8988T (cell line): ENCODE measurements at places on chromosomes 16 and 17.

DNA sequence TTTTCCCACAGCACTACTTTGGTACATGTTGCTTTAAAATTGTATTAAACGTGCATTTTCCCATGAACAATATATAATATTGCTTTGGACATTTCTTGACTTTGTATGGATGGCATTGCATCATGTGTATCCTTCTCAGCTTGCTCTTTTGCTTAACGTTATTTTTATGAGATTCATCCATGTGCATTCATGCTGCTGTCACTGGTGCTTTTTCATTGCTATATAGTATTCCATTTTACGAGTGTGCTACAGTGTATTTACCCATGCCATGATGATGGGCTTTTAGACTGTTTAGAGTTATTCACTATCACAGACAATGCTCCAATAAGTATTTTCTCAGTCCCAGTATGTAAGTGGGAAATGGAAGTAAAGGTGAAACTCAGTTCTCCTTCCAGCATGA, 195.2 kb upstream of the COX10 start:
- DNase-seq = no peak

- no peak for DNase-seq
These were observed 1.2 kb downstream of the RASD1 start for GRCh38 chr17:17494870-17495535.

DNA sequence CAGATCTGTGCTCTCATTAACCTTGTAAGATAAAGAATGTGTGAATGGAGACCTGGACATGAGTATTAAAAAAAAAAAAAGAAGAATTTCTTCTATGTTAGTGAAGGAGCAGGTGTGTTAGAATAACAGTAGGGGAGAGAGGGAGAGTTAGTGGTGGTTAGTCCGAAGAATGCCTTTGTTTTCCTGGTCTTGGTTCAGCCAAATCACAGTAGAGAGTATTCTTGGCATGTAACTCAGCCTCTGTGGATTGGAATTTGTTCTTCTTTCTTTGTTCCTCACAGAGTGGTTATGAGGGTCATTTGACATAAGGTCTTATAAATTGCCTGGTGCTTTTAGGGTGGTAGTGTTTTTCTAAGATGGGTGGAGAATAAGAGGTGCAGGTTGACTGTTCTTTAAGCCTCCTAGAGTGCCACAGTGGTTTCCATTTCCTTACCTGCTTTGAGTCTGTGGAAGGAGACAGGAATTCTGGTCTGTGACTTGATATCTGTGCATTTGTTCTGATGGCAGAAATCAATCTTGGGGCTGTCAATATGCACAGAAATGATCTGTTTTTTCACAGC, 17.6 kb downstream of the NUP93 start:
- no peak for DNase-seq

DNA sequence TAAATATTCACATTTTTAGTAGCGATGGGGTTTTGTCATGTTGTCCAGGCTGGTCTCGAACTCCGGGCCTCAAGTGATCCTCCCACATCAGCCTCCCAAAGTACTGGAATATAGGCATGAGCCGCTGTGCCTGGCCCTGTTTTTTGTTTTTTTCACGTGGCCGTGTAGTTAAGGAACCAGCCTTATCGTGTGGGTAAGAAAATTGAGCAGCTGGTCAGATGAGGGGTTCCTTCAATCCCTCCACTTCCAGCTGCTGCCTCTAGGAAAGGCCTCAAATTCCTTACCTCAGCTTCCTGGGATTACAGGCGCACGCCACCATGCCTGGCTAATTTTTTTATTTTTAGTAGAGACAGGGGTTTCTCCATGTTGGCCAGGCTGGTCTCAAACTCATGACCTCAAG, 5.9 kb upstream of the DPEP2 start:
- DNase-seq = no peak

- no peak for DNase-seq
These were observed 187.8 kb downstream of the PRKCB start for GRCh38 chr16:24023621-24024020.

GRCh38 chr17:66755101-66755943, 79.6 kb upstream of the CACNG5 start:
- DNase-seq = no peak

DNA sequence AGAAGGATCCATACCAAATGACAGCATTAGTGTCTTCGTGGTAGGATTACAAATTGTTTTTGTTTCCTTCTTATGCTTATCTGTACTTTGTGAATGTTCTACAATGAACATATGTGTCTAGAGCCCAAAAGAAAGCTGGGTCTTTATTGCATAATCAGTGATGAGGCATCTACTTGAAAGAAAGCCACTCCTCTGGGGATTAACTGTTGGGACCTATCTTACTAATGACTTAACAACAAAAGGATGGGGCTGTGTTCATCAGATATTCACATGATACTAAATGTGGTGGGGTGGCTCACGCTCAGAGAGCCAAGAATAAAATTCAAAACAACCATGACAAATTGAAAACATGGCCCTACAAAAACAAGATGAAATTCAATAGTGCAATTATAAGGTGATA, 160.2 kb downstream of the RGS9 start:
- no peak for DNase-seq

DNA sequence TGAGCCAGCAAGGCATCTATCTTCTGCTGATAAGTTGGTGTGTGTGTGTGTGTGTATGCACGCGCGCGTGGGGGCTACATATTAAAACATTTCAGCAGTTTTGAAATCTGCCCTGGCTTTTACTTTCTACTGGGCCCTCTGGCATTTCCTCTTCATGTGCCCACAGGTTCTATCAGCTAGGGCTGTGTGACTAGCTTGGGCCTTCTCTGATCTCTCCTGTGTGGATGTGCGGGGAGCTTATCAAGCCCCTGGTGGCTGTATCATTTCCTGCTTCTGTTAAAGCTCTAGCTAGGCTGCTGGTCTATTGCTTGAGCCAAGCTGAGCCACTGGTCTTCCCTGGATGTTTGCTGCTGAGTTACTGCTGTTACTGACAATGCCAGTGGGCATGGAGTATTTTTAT, 132.5 kb downstream of the AATF start:
- no peak for DNase-seq

- DNase-seq = no peak
These were observed 10.3 kb downstream of the ZNF18 start for GRCh38 chr17:11986942-11987329.

DNA sequence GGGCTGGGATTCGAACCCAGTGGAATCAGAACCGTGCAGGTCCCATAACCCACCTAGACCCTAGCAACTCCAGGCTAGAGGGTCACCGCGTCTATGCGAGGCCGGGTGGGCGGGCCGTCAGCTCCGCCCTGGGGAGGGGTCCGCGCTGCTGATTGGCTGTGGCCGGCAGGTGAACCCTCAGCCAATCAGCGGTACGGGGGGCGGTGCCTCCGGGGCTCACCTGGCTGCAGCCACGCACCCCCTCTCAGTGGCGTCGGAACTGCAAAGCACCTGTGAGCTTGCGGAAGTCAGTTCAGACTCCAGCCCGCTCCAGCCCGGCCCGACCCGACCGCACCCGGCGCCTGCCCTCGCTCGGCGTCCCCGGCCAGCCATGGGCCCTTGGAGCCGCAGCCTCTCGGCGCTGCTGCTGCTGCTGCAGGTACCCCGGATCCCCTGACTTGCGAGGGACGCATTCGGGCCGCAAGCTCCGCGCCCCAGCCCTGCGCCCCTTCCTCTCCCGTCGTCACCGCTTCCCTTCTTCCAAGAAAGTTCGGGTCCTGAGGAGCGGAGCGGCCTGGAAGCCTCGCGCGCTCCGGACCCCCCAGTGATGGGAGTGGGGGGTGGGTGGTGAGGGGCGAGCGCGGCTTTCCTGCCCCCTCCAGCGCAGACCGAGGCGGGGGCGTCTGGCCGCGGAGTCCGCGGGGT, at the start of gene CDH1:
Gene CDH1 (plus strand): TSS at position 247 of the 684 bp plus-strand sequence. CDS start 124 bp downstream, at position 371.
- peak; percentile 77 for DNase-seq

DNA sequence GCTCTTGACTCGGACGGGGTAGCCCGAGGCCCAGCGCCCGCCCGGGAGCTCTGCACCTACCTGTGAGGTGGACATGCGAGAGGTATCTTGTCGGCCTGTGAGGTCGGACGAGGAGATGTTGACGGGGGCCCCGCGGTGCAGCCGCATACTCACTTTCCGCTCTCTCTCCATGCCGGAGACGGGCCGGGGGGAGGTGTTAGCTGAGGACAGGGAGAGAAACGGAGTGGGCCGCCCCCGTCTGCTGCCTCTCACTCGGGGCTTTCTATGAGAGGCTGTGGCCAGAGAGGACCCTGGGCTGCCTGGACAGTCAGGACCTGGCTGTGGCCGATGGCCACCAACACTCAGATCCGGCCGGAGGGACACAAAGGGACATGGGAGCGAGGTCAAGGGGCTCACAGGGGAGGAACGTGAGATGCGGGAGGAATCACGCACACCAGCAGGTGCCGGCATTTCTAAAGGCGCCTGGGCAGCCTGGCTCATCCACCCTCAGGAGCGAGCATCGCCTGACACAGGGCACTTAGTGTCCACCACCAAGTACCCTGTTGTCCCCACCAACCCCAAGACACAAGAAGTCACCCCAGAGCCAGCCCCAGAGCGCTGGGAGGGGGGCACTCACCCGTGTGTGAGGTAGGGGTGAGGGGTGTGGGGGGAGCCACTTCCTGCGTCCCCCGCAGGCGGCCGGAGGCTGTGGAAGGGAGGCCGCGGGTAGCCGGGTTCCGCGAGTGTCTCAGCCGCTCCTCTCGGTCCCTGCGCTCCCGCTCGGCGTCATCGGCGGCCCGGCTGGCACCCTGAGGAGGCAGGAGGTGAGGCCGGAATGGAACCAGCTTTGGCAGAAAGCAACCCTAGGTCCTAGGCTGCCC, 20.2 kb downstream of the SLC16A3 start:
- no peak for DNase-seq
